Central memory CD8-positive, alpha-beta T cell (primary cell): ENCODE measurements at places on chromosomes 11 and 22.

DNA sequence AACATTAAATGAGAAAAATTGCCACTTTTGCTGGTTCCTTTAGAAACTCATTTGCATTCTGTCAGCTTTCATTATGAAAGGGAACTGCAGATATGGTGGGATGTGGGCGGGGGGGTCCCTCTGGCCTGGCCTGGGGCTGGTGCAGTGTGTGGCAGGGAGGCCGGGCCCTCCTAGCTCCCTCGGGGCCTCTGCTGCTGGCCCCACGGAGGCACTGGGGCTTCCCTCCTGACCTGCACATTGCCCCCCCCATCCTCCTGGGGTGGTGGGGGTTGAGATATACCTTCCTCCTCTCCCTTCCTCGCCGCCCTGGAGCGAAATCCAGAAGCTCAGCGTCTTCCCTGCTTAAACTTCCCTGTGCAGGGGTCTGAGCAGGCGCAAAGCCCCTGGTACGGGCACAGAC lies 1005.9 kb downstream of the BRD1 start:
- DNase-seq, result no peak
- no peaks in the 10 kb centered on the region for H3K4me1 ChIP-seq
- H3K36me3 ChIP-seq, result peaks cover 2% of the 10 kb centered on the region
- H3K27ac ChIP-seq, result no peak overlapping the region
- H3K27me3 ChIP-seq, result peaks cover 43% of the 10 kb centered on the region
- H3K4me3 ChIP-seq, result no peak overlapping the region

GRCh38 chr11:13760115-13760514 lies 91.6 kb downstream of the FAR1 start:
- H3K4me1 ChIP-seq, result no peaks in the 10 kb centered on the region
- H3K4me3 ChIP-seq, result no peak overlapping the region
- peaks cover 3% of the 10 kb centered on the region for H3K36me3 ChIP-seq
- no peak overlapping the region for H3K27ac ChIP-seq
- no peaks in the 10 kb centered on the region for H3K27me3 ChIP-seq

DNA sequence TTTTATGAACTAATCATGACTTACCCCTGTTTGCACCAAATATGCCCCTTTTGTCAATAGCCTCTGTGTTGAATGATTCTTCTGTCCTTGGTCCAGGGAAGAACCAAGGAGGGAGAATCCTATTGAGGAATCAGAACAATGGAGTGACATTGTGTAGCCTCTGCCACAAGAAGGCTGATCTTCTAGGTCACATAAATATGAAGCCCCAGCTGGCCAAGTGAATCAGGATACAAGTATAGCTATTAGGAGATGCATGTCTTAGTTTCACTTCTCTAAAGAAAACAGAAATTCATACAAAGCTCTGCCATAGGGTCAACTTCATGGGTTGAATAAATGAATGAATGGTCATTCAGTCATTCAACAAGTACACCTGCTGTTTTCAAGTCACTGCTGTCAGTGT lies 118.2 kb upstream of the BLID start:
- no peak overlapping the region for H3K27ac ChIP-seq
- no peak overlapping the region for H3K4me3 ChIP-seq
- H3K4me1 ChIP-seq, result no peaks in the 10 kb centered on the region
- no peaks in the 10 kb centered on the region for H3K27me3 ChIP-seq
- no peaks in the 10 kb centered on the region for H3K36me3 ChIP-seq

- no peak for DNase-seq
- no peak overlapping the region for H3K27ac ChIP-seq
- no peaks in the 10 kb centered on the region for H3K36me3 ChIP-seq
- no peak overlapping the region for H3K4me3 ChIP-seq
- H3K4me1 ChIP-seq, result no peaks in the 10 kb centered on the region
Observed at GRCh38 chr11:27089746-27090145, 49.1 kb downstream of the BBOX1 start.

DNA sequence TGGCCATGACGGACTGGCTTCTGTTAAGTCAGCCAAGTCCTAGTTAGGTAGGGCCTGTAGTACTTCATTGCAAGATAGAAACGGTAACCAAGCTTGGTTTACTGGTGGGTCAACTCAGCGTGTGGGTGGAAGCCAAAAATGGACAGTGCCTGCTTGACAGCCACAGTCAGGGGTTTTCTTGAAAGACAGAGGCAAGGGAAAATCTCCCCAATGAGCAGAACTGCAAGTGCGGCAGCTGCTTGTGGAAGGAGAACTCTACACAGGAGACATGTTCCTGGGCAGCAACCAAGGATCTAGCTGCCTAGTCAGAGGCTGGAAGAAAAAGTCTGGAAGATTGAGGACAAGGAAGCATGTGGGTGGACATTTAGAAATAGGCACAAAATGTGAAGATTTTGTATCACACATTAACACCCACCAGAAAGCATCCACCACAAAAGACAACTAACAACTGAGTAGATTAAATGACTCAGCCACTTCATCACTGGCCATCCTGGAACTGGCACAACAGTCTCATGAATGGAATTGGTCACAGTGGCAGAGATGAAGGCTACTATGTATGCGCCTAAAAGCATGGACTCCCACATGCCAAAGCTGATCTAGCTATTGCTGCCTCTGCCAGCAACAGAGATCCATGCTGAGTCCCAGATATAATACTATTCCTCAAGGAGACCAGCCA lies 40.9 kb upstream of the SCUBE2 start:
- H3K4me3 ChIP-seq, result no peak overlapping the region
- H3K36me3 ChIP-seq, result peaks cover 11% of the 10 kb centered on the region
- peaks cover 8% of the 10 kb centered on the region for H3K4me1 ChIP-seq

- H3K27me3 ChIP-seq, result no peaks in the 10 kb centered on the region
- H3K4me1 ChIP-seq, result peaks cover 46% of the 10 kb centered on the region
- peaks cover 25% of the 10 kb centered on the region for H3K36me3 ChIP-seq
- DNase-seq, result peak; percentile 18
Observed at GRCh38 chr22:41092847-41093411, 537 bp downstream of the EP300 start.

GRCh38 chr22:44128958-44129618 lies 51.6 kb upstream of the PARVG start:
- no peak overlapping the region for H3K27ac ChIP-seq
- H3K4me3 ChIP-seq, result no peak overlapping the region
- no peak for DNase-seq
- peaks cover 9% of the 10 kb centered on the region for H3K36me3 ChIP-seq
- peaks cover 6% of the 10 kb centered on the region for H3K4me1 ChIP-seq

GRCh38 chr22:29216011-29216872 lies 10.5 kb downstream of the EMID1 start:
- no peaks in the 10 kb centered on the region for H3K4me1 ChIP-seq

DNA sequence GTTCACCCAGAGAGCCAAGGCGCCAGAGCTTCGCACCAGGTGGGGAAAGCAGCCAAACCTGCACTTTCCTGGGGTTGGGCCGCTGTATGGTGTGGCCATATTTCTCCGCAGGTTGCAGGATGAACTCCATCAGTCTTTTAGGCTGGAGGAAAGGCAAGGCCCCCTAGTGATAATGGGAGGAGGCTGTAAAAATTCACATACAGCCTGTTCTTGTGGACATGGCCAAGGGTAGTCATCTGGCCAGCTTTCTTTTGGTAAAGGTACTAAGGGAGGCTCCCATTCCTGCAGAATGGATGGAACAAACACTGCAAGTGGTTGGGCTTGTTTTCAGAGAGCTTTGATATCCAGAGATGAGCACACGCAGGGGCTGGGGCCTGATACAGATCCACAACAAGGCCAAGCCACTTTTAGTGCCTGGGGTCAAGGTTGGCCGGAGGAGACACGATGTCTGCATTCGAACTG lies 29.6 kb downstream of the C22orf31 start:
- H3K27me3 ChIP-seq, result peaks cover 59% of the 10 kb centered on the region
- no peak overlapping the region for H3K27ac ChIP-seq
- H3K36me3 ChIP-seq, result no peaks in the 10 kb centered on the region

DNA sequence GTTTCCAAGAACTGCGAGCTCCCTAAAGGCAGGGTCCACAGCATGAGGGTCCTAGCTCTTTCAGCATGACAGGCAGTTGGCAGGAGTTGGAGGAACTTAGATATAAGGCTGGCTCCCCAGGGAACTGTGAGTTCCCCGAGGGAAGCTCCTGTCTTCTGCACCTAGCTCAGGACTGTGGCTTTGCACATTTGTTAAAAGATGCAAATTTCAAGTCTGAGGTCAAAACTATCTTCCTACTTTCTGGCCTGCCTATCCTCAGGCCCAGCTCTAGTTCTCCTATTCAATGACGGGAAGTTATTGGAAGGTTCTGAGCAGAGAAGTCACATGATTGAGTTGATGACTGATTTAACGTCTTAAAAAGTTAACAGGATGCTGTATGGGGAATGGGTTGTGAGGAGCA lies 11.7 kb upstream of the UCP3 start:
- no peak overlapping the region for H3K27ac ChIP-seq
- H3K36me3 ChIP-seq, result peaks cover 5% of the 10 kb centered on the region
- no peak overlapping the region for H3K4me3 ChIP-seq
- no peaks in the 10 kb centered on the region for H3K27me3 ChIP-seq
- peaks cover 20% of the 10 kb centered on the region for H3K4me1 ChIP-seq

- peaks cover 8% of the 10 kb centered on the region for H3K27me3 ChIP-seq
- no peak for DNase-seq
- no peak overlapping the region for H3K27ac ChIP-seq
- no peak overlapping the region for H3K4me3 ChIP-seq
Observed at GRCh38 chr11:121762820-121763219, 310.1 kb upstream of the SORL1-AS1 start.

GRCh38 chr11:67120881-67121710 lies 2.0 kb downstream of the KDM2A start:
- H3K4me3 ChIP-seq, result peak overlapping the region; percentile 99
- peaks cover 49% of the 10 kb centered on the region for H3K36me3 ChIP-seq
- peak overlapping the region; percentile 86 for H3K27ac ChIP-seq
- no peaks in the 10 kb centered on the region for H3K27me3 ChIP-seq

- H3K36me3 ChIP-seq, result peaks cover 33% of the 10 kb centered on the region
Observed at GRCh38 chr11:111843661-111844060, 27.7 kb downstream of the ALG9 start.

- H3K27me3 ChIP-seq, result no peaks in the 10 kb centered on the region
- peaks cover 46% of the 10 kb centered on the region for H3K4me1 ChIP-seq
- no peak for DNase-seq
- peak overlapping the region; percentile 7 for H3K27ac ChIP-seq
- no peaks in the 10 kb centered on the region for H3K36me3 ChIP-seq
Observed at GRCh38 chr11:13440100-13440855, 22.7 kb downstream of the BTBD10 start.

DNA sequence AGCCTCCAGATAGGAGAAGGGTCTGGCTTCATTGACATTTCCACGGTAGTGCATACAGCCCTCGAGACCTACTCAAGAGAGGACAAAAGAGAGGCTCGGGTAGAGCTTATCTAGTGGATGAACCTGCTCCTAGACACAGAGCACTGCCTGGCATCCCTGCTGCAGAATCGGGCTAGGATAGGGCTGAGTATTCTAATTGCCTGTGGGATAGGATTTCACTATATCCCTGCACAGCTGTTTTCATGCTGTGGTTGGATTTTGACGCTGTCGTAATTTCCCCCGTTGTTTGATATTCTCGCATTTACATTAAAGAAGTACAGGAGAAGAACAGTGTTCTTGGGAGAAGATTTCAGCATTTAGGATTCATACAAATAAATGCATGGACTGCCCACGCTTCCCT lies 107.8 kb downstream of the KIRREL3 start:
- no peaks in the 10 kb centered on the region for H3K36me3 ChIP-seq
- no peak for DNase-seq
- no peak overlapping the region for H3K4me3 ChIP-seq
- H3K4me1 ChIP-seq, result no peaks in the 10 kb centered on the region
- H3K27me3 ChIP-seq, result no peaks in the 10 kb centered on the region

DNA sequence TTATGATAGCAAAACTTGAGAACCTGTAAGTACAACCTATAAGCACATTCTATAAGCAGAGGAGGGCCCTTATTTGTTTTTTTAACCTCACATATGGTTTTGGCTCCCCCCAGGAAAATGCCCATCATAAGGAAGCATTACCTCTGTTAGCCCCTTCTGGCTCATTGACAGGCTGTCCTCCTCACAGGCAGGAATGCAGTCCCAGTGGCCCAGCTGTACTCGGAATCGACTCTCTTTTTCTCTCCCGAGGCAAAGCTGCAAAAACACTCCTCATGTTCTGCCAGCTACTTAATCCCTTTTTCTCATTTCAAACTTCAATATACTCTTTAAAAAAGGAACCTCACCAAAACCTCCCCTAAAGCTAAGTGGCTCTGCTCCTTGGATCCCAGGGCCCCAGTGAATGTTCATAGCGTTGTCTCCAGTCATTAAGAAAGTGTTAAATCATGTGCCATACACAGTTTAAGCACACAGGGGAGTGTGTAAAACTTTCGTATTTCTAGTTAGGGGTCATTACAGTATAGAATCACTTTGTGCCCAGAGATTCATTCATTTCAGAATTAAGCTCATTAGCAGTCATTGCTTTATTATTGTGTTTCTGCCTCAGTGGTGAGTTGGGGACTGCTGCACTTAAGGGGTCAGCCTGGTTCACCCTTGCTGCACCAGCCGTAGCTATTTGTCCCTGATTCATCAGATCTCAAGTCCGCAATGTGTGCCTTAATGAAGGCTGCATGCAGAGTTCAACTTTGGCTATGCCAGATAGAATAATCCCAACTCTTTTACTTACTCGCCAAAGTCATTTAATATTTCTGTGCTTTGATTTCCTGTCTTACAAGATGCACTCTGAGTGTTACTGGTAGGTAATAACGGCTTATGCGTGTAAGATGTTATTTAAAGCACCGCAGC lies 57.6 kb downstream of the JRKL start:
- H3K27me3 ChIP-seq, result peaks cover 41% of the 10 kb centered on the region
- H3K36me3 ChIP-seq, result no peaks in the 10 kb centered on the region
- DNase-seq, result no peak
- H3K27ac ChIP-seq, result no peak overlapping the region

DNA sequence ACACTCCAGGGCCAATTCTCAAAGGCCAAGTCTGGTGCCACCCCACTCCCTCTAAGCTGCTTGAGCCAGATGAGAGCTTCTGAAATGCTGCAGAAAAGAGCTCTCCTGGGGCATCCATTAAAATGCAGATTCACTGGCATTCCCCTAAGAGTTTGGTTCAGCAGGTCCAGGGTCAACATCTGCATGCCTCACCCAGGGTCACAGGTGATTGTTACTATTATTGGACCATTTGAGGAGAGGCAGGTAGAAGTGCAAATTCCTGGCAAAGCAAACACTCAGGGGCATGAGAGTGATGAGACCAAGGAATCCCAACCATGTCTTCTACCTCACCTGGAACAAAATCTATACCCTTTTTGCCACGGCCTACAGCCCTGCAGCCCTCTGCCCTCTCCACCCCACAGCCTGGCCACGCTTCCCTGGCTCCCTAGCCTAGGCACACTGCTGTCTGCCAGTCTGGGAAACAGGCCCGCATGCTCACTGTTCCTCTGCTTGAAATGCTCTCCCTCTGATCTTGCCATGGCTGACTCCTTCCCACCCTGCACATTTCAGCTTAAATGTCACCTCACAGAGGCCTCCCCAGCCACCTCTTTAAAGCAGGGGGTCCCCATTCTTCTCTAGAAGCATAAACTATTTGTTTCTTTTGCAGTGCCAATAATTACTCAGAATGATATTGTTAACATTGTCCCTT lies 4.4 kb upstream of the P2RX6 start:
- no peak for DNase-seq
- no peak overlapping the region for H3K4me3 ChIP-seq
- H3K36me3 ChIP-seq, result no peaks in the 10 kb centered on the region
- H3K27ac ChIP-seq, result no peak overlapping the region
- peaks cover 17% of the 10 kb centered on the region for H3K4me1 ChIP-seq

- no peaks in the 10 kb centered on the region for H3K27me3 ChIP-seq
- H3K27ac ChIP-seq, result peak overlapping the region; percentile 90
- peak; percentile 9 for DNase-seq
- H3K4me1 ChIP-seq, result peaks cover 66% of the 10 kb centered on the region
- peak overlapping the region; percentile 7 for H3K4me3 ChIP-seq
Observed at GRCh38 chr22:35308480-35309021, 8.9 kb downstream of the TOM1 start.
